ENCODE measurements at places on chromosomes 7 and 10. TPM values are rescaled to one million over a fixed set of nuclear protein-coding genes. Genes with fewer than 3 reads are reported as not detected.

The FAM25C gene
- not detected for total RNA-seq

The DNAJC12 gene
- 0.88 TPM for total RNA-seq

The PRLHR gene
- not detected for total RNA-seq

The MGAM2 gene
- not detected for total RNA-seq

The CYREN gene
- 81.6 TPM for total RNA-seq

The TRPV5 gene
- total RNA-seq, result not detected

The C10orf53 gene
- total RNA-seq, result not detected

The TYW1B gene
- 4.6 TPM for total RNA-seq

The SPDYE11 gene
- not detected for total RNA-seq

The MRPS24 gene
- total RNA-seq, result 224 TPM

The CNPY4 gene
- 24.6 TPM for total RNA-seq

The KCNMA1 gene
- total RNA-seq, result 0.94 TPM

The LRIT1 gene
- total RNA-seq, result not detected

The ZNF438 gene
- total RNA-seq, result 6.5 TPM

The CALHM3 gene
- total RNA-seq, result not detected

The COL13A1 gene
- 74.8 TPM for total RNA-seq

The AGAP5 gene
- 0.81 TPM for total RNA-seq

The CAV2 gene
- total RNA-seq, result 130 TPM

The MYO1G gene
- 0.11 TPM for total RNA-seq

The SAP25 gene
- 0.60 TPM for total RNA-seq

The TMEM236 gene
- not detected for total RNA-seq

The EMX2 gene
- total RNA-seq, result not detected
